ENCODE measurements at places on chromosomes 13 and 19.
A peak's percentile ranks its signal among the peaks of the same experiment; 100 is the strongest.

GRCh38 chr19:33199441-33200265, 5.5 kb downstream of the LRP3 start:
- peak; percentile 65 for DNase-seq

GRCh38 chr13:99905224-99905623, 66.3 kb downstream of the ZIC5 start:
- no peak for DNase-seq

GRCh38 chr13:112799394-112799793, 109.6 kb downstream of the ATP11A start:
- DNase-seq = no peak

GRCh38 chr13:83798731-83799130, 83.5 kb downstream of the SLITRK1 start:
- no peak for DNase-seq

DNA sequence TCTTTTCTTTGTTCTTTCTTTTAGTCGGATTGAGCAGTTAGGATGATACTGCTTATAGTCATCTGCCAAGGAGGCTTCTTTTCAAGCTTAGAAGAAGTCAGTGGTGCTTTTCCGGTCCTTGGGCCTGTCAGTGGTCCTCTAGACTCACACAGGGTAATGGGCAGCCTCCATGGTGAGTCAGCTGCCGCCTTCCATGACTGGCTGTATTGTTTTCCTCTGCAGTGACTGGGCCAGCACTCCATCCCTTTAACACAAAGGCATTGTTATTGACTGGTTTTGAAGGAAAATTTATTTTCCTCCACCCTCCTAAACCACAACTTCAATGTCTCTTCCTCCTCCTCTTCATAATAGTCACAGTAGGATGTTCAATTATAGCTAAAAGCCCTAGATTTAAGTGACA, 47.1 kb upstream of the CNMD start:
- DNase-seq = peak; percentile 27

GRCh38 chr13:113616281-113616906, 31.8 kb downstream of the TFDP1 start:
- DNase-seq = no peak

DNA sequence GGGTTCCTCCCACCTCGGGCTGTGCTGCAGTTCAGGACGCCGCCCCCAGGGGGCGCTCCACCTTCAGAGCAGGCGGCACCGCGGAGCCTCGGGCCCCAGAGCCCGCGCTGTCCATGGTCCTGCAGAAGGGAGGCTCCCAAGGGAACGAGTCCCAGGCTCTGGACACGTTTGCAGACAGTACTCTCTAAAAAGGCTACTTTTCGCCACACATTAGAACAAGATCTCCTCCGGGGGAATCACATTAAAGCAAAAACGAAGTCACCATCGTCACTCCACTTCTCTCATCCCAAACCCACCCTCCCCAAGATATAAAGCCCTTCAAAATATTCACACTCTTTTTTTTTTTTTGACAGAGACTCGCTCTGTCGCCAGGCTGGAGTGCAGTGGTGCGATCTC, 4.6 kb upstream of the SIGLEC10 start:
- DNase-seq = peak; percentile 58

DNA sequence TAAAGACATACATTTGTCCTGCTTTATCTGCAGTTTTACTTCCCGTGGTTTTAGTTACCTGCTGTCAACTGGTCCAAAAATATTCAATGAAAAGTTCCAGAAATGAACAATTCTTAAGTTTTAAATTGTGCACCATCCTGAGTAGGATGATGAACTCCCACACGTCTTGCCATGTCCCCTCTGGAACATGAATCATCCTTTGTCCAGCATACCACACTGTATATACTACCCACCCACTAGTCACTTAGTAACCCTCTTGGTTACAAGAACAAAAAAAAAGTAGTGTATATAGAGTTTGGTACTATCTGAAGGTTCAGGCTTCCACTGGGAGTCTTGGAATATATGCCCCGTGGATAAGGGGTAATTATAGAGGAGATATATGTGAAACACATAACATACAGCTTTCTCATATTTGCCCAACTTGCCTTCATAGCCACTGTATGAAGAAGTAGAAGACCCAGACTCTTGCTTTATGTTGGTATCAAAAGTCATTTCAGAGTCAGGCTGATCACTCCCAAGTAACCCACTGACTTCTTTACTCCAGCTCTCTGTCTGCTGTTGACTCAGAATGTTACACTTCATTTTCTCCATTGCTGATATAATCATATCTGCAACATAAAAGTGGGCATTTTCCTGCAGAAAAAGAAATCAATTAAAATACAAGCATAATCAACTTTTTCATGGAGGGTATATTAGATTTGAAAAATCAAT, 19.3 kb downstream of the RUBCNL start:
- DNase-seq = no peak

DNA sequence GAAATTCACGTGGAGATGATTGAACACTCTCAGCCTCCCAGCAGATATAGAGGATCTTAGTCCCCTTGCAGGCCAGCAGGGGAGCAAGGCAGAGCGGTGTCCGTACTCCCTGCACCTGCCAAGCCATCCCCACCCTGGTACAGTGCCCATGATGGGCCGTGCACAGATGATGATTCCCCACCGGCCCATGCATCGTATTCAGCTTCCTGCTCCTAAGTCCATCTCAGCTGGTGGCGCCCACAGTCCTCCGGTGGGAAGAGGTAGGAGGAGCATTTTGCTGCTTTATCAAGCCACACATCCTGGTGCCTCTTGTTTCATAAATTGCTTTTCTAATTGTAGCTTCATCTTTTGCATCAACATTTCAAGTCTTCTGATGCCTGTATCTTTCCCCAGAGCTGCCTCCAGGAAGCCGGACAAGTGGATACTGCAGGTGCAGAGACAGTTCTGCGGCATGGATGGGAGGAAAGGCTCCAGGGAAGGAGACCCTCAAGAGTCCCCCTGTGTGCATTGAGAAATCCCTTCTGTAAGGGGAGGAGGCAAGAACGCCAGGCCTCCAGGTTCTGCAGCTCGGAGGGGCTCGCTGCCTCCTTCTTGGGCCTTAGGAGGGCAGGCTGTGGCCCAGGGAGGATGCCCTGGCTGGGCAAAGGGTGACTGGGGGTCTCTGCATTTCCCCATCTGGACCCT, 55.3 kb downstream of the F2RL3 start:
- DNase-seq = no peak

DNA sequence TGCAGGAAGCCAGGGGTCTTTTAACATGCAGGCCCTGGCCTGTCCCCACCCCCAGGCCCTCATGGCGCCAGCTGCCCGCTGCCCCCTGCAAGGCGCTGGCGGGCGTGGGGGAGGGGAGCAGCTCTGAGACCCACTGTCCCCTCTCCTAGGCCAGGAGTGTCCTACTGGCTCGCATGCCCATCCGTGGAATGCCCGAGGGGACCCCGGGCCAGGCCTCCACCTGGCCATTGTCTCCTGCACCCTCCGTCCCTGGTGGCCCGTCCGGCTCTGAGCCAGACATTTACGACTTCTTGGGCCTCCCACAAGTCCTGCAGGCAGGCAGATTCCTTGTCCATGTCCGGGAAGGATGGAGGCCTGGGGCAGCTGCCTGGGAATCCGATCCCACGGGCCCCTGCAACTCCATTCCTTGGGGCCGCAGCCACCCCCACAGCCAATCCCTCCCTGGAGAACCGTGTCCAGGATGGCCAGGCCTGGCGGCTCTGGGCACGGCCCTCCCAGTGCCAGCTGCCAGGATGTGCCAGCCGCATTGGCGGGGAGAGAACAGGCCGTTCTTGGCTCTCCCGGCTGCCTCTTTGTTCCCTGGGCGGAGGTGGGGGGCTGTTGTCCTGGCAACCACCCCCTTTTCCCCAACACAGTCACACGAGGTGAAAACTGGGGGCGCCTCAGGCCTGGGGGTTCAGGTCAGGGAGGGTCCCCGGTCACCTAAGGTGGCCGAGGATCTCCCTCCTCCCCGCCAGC, 10.5 kb upstream of the PLIN3 start:
- DNase-seq = no peak

- no peak for DNase-seq
Measured at GRCh38 chr13:24279327-24280110, 29.9 kb upstream of the C1QTNF9 start.

- no peak for DNase-seq
Measured at GRCh38 chr19:18143902-18144301, 9.1 kb upstream of the PIK3R2 start.

Measured in DMS53 (cell line).